ENCODE measurements at places on chromosomes 11 and 22. TPM values are rescaled to one million over a fixed set of nuclear protein-coding genes. Genes with fewer than 3 reads are reported as not detected.

INS gene
- not detected for total RNA-seq

PRG2 gene
- total RNA-seq: 1.6 TPM

UBQLN3 gene
- not detected for total RNA-seq

CDC42BPG gene
- 0.28 TPM for total RNA-seq

CRYBB2 gene
- total RNA-seq: 0.23 TPM
